ENCODE measurements at places on chromosomes 6 and 20.

DNA sequence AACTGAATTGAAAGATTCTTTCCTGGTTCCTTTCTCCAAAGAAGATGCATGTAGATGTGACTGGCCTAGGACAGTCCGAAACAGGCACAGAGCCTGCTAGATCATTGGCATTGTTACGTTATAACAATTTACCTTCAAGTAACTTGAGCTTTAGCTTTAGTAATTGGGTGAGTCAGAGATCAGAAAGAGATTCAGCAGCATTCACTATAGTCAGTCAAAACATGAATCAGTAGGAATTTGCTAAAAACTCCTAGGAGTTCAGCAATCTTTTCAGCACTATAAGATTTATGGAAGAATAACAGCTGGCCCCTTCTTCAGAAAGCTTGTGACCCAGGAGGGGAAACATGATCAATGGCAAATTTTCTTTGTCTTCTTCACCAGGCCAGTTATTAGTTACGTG, 281.7 kb upstream of the PRDM1 start:
- no peak for DNase-seq

- DNase-seq = no peak
Observed at GRCh38 chr6:104606361-104606760, 253.4 kb downstream of the HACE1 start.

GRCh38 chr6:143621159-143621873, 56.4 kb upstream of the PHACTR2 start:
- DNase-seq = no peak

DNA sequence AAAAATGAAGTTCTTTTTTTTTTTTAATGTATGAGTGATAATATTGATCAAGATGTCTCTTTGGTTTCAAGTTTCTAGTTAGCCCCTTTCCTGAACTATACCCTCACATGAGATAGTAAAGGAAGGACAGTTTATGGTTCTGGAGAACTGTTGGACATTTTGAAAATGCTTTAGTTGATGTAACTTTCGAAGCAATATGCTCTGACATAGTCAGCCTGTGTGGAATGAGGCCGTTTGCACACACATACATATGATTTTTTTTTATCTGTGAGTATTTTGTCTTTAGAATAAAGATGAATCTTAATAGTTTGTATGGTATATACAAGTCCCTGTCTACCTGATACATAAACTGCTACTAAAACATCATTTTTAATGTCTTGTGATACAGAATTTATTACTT, 177.0 kb downstream of the ARID1B start:
- DNase-seq = no peak

DNA sequence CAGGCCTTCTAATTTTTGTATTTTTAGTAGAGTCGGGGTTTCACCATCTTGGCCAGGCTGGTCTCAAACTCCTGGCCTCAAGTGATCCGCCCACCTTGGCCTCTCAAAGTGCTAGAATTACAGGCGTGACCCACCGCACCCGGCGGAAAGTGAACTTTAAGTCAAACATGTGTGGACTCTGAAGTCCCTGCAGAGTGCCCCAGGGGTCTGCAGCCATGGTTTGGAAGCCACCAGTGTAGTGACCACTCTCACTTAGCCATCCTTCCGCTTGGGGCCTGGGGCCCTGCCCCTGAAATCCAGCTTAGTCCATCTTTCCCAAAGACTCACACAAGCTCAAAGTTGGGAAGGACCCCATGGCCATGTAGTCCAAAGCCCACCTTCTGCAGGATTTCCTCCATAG, 164.5 kb downstream of the GRM4 start:
- no peak for DNase-seq

- peak; percentile 45 for DNase-seq
Observed at GRCh38 chr6:45613656-45614055, 235.9 kb upstream of the SUPT3H start.

GRCh38 chr20:36299459-36299858, 6.7 kb upstream of the DLGAP4 start:
- no peak for DNase-seq

GRCh38 chr6:16184551-16184950, 53.8 kb upstream of the GMPR start:
- no peak for DNase-seq

GRCh38 chr20:59571551-59572314, 32.6 kb upstream of the PHACTR3 start:
- DNase-seq = peak; percentile 64

DNA sequence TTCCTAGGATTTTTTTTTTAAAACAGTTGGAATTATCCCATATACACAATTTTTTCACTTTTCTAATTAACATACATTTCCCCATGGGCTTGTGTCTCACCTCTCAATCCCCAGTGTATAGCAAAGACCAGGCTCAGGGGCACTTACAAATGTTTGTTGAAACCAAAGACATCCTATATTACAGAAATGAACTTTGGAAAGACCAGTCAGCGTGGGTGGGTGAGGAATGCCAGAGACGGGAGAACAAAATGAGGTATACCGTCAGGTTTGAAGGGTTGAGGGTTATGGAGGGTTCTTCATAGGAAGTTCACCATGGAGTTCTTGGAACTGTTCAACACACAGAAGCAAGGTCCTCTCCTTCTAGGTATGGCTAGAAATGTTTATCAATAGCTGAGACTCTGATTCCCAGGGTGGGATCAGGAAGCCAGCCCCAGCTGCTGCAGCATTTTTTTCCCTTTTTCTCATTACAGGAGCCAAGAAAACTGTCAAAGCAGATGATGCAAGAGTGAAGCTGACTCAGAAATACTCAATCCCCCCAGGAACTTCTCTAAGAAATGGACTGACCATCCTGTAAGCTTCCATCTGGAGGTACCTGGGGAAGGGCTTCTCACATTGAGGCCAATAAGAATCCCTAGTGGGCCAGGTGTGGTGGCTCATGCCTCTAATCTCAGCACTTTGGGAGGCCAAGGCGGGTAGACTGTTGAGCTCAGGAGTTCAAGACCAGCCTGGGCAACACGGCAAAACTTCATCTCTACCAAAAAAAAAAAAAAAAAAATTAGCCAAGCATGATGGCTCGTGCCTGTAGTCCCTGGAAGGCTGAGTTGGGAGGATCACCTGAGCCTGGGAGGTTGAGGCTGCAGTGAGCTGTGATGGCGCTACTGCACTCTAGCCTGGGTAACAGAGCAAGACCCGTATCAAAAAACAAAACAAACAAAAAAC, 15.9 kb upstream of the TBC1D20 start:
- no peak for DNase-seq

DNA sequence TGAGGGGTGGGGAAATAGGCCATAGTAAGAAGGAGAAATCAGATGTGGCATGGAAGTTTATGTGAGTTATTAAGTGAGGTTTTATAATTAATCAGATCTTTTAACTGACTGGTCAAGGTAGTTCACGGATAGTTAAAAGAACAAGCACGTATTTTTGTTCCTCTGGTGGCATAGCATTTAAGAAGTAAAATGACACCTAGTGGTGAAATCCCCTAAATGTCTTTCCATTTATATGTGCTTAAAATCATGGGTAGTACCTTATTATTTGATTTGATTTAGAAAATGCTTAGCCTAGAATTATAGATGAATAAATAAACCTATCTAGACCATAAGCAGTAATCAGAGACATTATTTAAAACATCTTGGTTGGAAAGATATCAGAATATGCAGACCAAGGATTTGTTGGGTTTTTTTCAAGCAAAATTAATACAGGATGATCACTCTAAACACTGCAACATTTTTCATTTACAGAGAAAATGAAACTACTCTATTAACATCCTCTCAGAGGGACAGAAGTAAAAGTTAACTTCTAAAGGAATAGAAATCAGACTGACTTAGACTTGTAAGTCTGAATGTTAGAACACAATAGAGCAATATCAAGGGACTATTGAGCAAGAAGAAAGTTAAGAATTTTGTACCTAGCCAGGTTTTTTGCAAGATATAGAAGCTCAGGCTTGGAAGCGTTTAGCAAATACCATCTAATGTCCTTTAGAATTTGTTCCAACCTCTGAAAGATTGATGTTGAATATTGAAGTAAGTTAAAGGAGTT, 81.1 kb downstream of the STXBP5 start:
- peak; percentile 80 for DNase-seq

GRCh38 chr6:32833664-32834063, 4.9 kb downstream of the TAP2 start:
- no peak for DNase-seq

DNA sequence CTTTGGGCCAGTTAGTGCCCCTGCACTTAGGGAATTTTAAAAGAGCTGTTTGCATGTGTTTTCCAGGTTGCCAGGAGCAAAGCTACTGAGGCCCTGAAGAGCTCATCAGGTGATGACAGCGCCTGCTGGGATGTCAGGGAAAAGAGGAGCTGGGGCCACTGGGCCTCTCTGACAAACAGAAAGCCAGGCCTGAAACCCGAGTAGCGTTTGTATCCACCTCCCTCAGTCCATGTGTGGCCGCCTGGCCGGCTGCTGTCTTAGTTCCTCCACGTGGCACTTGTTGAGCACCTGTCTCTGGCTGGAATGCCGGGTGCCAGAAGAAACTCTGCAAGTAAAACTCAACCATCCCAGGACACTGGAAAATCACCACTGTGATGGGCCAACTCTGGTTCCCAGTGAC, 601.2 kb downstream of the CDH26 start:
- DNase-seq = no peak

DNA sequence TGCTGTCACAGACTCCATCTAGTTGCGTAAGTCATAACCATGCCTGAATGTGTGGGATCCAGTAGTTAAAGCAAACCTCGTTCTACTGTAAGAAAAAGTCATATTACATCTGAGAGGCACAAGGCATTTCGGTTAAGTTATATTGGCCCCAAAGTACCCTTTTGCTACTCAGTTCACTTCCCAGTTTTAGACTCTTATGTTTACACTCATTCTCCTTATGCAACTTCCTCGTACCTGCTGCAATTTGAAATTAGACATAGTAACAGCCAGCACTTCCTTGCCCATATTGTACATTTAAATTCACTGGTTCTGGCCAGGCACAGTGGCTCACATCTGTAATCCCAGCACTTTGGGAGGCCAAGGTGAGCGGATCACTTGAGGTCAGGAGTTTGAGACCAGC, 37.0 kb downstream of the PEX7 start:
- no peak for DNase-seq

DNA sequence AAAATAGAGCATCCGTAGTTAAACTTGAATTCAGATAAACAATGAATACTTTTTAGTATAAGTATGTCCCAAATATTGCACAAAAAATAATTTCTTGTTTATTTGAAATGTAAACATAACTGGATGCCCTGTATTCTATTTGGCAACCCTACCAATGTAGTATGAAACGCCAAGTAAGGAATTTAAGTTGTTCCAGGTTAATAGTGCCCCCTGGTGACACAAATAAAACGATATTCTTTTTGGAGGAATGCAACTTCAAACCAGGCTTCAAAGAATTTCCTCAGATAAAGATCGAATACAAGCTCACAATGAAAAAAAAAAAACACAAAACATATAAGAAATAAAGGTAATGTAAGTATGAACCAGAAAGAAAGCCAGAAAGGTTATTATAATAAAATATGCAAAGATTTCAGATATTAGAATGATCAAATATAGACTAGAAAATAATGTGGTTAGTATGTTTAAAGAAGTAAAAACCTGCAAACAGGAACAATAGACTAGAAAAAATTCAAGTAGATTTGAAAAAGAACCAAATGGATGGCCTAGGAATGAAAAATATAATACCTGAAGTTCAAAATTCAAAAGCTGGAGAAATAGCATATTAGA, 18.4 kb upstream of the AKAP7 start:
- DNase-seq = peak; percentile 75

- DNase-seq = no peak
Observed at GRCh38 chr6:35220711-35221110, 7.0 kb downstream of the SCUBE3 start.

- no peak for DNase-seq
Observed at GRCh38 chr20:32829311-32830005, 9.7 kb downstream of the MAPRE1 start.

DNA sequence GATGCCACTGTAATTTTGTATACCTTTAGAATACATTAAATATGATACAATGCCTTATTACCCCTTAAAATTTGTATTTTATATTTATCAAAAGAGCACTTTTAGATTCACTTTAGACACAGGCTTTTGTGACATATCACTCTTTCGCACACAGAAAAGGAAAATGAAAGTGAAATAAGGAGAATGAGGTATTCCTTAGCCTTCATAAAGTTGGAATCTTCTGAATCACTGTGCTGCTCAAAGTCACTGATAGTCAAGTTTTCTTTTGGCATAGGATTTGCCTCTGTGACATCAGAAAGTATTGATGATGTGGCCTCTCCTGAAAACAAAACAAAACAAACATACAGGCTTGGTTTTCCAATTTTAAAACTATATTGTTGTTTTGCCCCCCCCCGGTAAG, 1097.1 kb downstream of the KIF16B start:
- no peak for DNase-seq

GRCh38 chr20:45115829-45116228, 855 bp upstream of the WFDC5 start:
- DNase-seq = no peak

GRCh38 chr6:149862922-149863697, 1.0 kb downstream of the LRP11 start:
- DNase-seq = peak; percentile 68

DNA sequence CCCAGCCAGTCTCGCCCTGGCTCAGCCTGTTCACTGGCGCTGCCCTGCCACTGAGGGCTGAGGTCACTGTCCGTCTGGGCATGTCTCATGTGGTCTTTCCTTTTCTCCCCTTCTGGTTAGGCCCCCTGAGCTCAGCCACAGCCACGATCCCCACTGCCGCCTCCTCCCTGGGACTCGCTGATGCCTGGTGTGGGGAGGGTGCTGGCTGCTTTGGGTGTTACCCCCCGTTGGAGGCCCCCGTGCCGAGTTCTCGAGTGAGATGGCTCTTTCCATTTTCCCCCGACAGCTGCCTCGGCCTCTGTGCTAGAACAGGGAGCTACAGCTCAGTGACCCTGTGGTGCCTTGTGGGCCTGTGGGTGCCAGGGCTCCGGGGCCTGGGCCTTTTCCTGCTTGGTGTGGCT, 14.9 kb upstream of the TCFL5 start:
- DNase-seq = no peak

- DNase-seq = no peak
Observed at GRCh38 chr20:41258474-41258873, 59.1 kb downstream of the ZHX3 start.

GRCh38 chr6:170250981-170251775, 39.7 kb downstream of the DLL1 start:
- DNase-seq = no peak

GRCh38 chr20:61806995-61807394, 258.7 kb downstream of the TAF4 start:
- DNase-seq = no peak

- no peak for DNase-seq
Observed at GRCh38 chr6:52306972-52307870, 22.7 kb upstream of the MCM3 start.

- DNase-seq = no peak
Observed at GRCh38 chr6:89707766-89708165, 69.2 kb upstream of the LYRM2 start.

- DNase-seq = no peak
Observed at GRCh38 chr20:48879612-48880245, 41.8 kb upstream of the ARFGEF2 start.

- DNase-seq = no peak
Observed at GRCh38 chr6:148840256-148840655, 93.4 kb downstream of the UST start.

DNA sequence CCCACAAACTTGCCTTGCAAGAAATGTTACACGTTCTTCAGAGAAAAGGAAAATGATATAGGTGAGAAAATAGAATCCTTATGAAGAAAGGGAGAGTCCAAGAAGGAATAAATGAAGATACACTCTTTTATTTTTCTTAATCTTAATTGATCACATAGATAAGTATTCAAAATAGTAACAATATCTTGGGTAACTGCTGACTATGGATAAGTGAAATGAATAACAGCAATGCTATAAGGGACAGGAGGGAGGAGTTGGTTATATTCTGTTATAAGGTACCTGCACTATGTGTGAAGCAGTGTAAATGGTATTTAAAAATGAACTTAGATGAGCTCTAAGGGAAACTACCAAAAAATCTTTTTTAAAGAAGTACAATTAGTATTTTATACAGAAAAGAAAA, 38.3 kb downstream of the RANBP9 start:
- DNase-seq = no peak

All from pons (tissue), 1 donor.